ENCODE measurements at places on chromosomes 3 and 15. TPM values are rescaled to one million over a fixed set of nuclear protein-coding genes. Genes with fewer than 3 reads are reported as not detected.

The AP3B2 gene
- 0.68 TPM for total RNA-seq

The P2RY14 gene
- total RNA-seq: not detected

The GRK7 gene
- total RNA-seq: 0.02 TPM

The PIF1 gene
- total RNA-seq: 13.4 TPM

The SEC22A gene
- total RNA-seq: 19.3 TPM

The GNAT1 gene
- 0.25 TPM for total RNA-seq

The WNT5A gene
- 0.59 TPM for total RNA-seq

The TEX55 gene
- total RNA-seq: not detected

The TXNRD3 gene
- 6.9 TPM for total RNA-seq

The ATP13A5 gene
- total RNA-seq: not detected

The RTP3 gene
- total RNA-seq: not detected

The MEX3B gene
- 4.0 TPM for total RNA-seq

The RYR3 gene
- 0.07 TPM for total RNA-seq

The ABHD14A gene
- total RNA-seq: 15.9 TPM

The ITGB5 gene
- total RNA-seq: 475 TPM

The CHRM5 gene
- total RNA-seq: 0.06 TPM

The CFAP100 gene
- total RNA-seq: not detected

The HESX1 gene
- not detected for total RNA-seq

The PTPRG gene
- 2.5 TPM for total RNA-seq

The ARNT2 gene
- total RNA-seq: 16.5 TPM

The GOLGA6A gene
- total RNA-seq: 0.09 TPM

The MRPL3 gene
- 94.4 TPM for total RNA-seq

The EAF2 gene
- total RNA-seq: 1.7 TPM

The IGSF10 gene
- 0.32 TPM for total RNA-seq

The TGM5 gene
- total RNA-seq: not detected

The GABRA5 gene
- 97.2 TPM for total RNA-seq

The CBLB gene
- total RNA-seq: 16.2 TPM

The PLSCR2 gene
- total RNA-seq: not detected

The EID1 gene
- 106 TPM for total RNA-seq

The RHOV gene
- total RNA-seq: 3.9 TPM

The A4GNT gene
- total RNA-seq: not detected

The CHRNB4 gene
- total RNA-seq: 0.53 TPM

The UQCC5 gene
- 63.3 TPM for total RNA-seq

The FEZF2 gene
- not detected for total RNA-seq

The ANKRD34C gene
- total RNA-seq: not detected

The MASP1 gene
- not detected for total RNA-seq

The FETUB gene
- 0.08 TPM for total RNA-seq

The ANKUB1 gene
- total RNA-seq: not detected

The LINGO1 gene
- total RNA-seq: 9.9 TPM

The TTC23 gene
- 10.2 TPM for total RNA-seq

The POLG gene
- total RNA-seq: 55.5 TPM

The CD200 gene
- total RNA-seq: not detected

Data from A549 treated with AZD2906 at 1 μM for 4 hours (cell line).